ENCODE measurements at places on chromosomes 1 and 21.

DNA sequence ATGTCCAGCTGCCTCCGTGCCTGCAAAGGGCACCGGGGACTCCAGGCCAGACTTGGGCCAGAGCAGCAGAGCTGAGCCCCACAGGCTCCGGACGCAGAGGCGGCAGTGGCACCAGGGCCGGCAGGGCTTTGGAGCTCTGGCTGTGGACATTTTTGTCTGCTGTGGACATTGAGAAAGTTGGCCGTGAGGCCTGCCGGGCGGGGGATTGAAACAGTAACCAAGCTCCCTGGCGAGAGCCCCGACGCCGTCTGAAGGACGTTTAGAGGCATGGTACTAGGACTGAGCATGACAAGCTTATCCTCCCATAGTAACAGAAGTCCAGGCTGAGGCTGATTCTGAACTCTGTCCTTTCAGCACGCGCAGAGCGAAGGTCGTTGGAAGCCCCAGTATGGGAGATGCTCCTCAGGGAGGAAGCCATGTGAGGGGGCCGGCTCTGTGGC lies 323.8 kb downstream of the AMY1C start:
- no peak for DNase-seq

- no peak for DNase-seq
Measured at GRCh38 chr1:154410185-154410827, 5.2 kb downstream of the IL6R start.

DNA sequence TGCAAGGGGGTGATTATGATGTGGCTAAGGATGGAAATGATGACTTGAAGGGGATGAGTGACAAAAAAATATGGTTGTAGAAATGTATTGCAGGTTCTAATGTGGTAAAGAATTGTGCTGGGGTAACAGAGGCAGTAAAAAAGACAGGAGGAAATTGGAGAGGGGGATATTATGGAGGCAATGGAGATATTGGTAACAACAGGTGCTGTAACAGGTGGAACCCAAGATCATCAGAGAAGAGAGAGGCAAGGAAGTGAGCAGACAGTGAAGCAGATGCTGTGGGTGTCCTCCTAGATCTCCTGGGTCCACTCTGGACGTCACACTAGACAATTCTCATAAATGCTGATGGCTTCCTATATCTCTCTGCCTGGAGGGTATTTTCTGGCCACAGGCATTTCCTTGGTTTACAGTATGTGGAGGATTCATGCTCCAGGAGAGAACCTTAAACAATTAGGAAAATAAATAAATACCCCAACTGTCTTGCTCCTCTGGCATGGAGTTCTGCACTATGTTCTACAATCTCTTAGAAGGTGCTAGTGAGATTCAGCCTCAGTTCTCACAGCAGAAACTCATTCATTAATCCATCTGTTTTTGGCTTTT lies 620.3 kb upstream of the PLXNA2 start:
- DNase-seq: no peak

DNA sequence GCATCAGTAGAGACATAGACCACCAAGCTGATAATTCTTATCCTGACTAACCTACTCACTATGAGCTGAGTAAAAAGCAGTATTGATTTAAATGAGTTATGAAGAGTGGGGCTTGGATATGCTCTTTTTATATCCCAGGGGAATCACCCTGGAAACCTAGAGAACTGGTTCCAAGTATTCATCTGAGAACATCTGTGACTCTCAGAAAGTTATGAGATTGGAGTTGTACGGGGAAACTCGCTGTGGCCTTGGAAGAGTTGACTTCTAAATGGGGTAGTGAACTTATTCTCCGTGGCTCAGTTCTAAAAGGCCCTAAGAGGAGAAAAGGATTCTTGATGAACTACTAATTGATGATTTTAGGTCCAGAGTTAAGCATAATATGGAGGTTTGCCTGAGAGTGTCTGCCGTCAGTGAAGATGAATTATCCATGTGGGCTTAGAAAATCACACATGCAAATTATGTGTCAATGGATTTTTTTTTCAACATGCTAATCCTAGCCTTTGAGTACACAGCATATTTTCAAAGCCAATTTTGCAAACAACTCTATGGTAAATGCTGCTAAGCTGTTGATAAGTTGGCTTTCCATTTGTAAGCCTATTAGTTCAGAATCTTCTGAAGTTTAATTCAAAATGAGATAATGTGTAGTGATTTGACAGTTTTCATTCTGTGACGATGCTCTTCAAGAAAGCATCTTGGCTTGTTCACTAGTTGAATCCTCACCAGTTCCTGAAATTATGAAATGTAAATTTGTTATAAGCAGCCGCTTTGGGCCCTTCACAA lies 122.7 kb downstream of the FGGY start:
- DNase-seq: no peak

- DNase-seq: no peak
Measured at GRCh38 chr1:241637046-241637590, 3.1 kb downstream of the CHML start.

DNA sequence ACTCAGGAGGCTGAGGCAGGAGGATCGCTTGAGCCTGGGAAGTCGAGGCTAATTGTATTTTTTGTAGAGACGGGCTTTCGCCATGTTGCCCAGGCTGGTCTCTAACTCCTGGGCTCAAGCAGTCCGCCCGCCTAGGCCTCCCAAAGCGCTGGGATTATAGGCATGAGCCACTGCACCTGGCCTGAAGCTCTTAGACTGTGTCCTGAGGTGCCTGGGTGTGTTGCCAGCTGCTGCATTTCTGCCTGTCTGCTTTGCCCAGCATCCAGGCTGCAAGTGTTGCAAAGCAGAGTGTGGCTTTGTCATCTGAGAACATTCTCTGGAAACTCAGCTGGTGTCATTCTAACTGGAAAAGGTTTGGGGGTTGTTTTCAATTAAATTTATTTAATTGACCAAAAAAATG lies 105.0 kb downstream of the HUNK start:
- DNase-seq: no peak

- DNase-seq: no peak
Measured at GRCh38 chr1:193457676-193458075, 271.3 kb upstream of the B3GALT2 start.

DNA sequence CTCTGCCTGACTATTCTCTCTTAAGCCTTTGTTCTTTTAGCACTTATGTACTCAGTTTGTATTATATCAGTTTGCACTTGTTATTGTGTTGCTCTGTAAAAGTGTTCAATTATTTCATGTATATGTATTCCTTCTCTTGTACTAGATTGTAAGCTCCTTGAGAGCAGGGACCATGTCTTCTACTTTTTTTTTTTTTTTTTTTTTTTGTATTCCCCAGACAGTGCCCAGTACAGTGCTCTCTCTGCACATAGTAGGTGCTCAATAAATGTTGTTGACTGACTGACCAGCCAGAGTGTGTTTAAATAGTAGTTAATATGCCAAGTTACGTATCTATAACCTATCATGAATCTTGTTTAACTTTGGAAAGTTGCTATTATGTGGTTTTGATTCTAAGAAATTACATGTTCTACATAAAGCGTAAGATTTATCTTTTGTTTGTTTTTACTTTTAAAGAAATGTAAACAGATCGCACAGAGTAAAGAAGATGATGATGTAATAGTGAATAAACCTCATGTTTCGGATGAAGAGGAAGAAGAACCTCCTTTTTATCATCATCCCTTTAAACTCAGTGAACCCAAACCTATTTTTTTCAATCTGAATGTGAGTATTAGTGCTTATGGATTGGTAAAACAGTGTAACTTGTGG lies 16.1 kb downstream of the SON start:
- no peak for DNase-seq

DNA sequence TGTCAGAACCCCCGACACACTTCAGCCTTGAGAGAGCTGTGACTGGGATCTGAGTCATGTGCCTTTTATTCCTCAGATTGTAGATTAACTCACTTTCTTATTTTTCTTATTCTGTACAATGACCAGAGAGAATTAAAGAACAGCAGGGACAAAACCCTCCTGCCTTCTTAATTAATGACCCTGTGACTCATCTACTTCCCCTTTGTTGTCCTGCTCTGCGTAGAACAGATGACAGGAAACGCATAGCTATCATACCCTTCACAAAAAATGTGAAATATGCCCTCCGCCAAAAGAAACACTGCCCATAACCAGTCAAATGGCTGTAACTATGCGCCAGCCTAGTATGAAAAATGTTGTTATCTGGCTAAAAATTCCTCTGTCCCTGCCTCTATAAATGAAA lies 9.1 kb upstream of the PADI2 start:
- DNase-seq: no peak

- DNase-seq: no peak
Measured at GRCh38 chr21:15022608-15023261, 42.1 kb downstream of the NRIP1 start.

- no peak for DNase-seq
Measured at GRCh38 chr1:29380532-29380931, 144.2 kb downstream of the PTPRU start.

DNA sequence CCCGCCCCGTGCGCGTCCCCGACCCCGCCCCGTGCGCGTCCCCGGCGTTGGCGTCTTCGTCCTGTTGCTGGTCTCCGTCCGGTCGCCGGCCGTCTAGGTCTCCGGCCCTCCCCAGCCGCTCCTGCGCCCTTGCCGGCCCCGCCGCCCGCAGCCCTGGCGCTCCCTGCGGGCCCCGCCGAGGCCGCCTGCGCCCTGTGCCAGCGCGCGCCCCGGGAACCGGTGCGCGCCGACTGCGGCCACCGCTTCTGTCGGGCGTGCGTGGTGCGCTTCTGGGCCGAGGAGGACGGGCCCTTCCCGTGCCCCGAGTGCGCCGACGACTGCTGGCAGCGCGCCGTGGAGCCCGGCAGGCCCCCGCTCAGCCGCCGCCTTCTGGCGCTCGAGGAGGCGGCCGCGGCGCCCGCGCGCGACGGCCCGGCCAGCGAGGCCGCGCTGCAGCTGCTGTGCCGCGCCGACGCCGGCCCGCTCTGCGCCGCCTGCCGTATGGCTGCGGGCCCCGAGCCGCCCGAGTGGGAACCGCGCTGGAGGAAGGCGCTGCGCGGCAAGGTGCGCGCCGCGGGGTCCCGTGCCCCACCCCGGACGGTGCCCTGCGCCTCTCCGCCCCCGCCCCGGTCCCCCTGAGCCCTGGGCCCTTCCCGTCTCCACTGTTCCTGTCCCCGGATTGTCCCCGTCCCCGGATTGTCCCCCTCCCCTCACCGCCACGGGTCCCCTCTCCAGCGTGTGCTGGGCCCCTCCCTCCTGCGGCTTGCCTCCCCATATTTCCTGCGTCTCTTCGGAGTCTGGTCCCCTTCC lies at the start of gene RNF187:
TSS of gene RNF187 (plus strand) at position 47 of the 789 bp plus-strand sequence.
- DNase-seq: peak; percentile 46
